ENCODE measurements at places on chromosomes 7 and 10.

GRCh38 chr7:20776942-20777341 lies 9.7 kb downstream of the SP8 start:
- no peak for DNase-seq

DNA sequence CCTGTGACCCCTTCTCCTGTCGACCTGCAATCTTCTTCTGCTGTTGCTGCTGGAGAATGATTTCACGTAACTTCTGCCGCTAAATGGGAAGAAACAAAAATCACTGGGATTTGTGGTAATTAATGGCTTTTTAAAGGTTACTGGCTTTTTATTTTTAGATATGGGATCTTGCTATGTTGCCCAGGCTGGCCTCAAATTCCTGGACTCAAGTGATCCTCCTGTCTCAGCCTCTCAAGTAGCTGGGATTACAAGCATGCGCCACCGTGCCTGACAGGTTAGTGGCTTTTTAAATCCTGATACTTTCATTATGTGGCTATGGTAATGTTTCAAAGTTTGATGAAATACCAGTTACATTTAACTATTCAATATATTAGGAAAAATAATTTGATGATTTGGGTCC lies 154.6 kb downstream of the GALNT11 start:
- DNase-seq: no peak

DNA sequence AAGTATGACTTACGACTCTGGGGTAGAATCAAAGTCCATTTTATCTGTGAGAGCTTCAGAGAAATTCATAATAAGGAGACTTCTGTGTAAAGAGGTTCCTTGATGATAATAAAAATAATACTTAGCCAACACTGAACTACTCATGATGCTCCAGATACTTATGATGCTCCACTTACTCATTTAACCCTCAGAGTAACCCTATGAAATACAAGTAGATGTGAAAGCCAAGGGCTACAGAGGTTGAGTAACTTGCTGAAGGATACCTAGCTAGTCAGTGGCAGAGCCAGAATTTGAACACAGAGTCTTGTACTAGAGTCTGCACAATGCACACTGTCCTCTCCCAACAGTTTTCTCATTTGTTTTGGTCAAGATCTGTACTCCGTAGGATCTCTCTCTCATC lies 89.5 kb downstream of the HECW1 start:
- no peak for DNase-seq

DNA sequence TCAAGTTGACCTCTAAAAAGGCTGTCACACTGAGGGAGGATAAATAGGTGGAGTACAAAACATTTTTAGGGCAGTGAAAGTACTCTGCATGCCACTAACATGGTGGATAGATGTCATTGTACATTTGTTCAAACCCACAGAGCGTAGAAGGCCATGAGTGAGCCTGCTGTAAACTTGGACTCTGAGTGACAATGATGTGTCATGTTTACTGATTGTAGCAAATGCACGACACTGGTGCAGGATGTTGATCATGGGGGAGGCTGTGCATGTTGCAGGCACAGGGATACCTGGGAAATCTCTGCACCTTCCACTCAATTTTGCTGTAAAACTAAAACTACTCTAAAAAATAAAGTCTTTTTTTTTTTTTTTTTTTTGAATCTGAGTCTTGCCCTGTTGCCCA lies 52.5 kb upstream of the GRID1 start:
- DNase-seq: no peak

- no peak for DNase-seq
These were observed 5.3 kb upstream of the TMEM139 start for GRCh38 chr7:143279186-143280098.
